ENCODE measurements at places on chromosomes 7 and 10.

GRCh38 chr7:122311050-122311700 is 6.6 kb upstream of the FEZF1 start:
- DNase-seq: no peak

DNA sequence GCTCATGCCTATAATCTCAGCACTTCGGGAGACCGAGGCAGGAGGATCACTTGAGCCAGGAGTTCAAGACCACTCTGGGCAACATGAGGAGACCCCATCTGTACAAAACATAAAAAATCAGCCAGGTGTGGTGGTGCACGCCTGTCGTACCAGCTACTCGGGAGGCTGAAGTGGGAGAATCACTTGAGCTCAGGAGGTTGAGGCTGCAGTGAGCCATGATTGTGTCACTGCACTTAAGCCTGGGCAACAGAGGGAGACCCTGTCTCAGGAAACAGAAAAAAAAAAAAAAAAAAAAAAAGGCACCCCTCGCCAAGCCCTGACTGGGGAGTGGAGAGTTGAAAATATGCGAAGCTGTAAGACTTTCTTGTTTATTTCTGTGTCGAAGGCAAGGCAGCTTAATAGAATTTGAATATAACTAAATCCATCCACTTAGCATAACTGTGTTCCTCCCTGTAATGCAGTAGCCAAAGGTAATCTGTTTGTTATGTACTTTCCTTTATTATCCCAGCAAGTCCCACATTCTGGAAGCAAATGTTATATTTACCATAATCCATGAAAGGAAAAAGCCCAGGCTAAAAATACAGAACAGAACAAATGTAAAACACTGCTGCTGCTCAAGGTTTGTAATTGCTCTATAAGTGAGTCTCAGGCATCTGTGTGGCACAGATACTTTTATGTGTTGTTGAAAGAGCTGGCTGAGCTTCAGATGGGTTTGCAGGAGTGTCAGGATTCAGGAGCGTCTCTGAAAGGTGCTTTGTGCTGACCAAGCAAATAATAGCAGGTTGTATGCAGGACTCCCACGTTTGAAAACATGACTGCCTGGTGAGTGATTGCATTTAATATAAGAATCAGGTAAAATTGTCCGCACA is 127.2 kb downstream of the CELF2 start:
- peak; percentile 86 for DNase-seq

DNA sequence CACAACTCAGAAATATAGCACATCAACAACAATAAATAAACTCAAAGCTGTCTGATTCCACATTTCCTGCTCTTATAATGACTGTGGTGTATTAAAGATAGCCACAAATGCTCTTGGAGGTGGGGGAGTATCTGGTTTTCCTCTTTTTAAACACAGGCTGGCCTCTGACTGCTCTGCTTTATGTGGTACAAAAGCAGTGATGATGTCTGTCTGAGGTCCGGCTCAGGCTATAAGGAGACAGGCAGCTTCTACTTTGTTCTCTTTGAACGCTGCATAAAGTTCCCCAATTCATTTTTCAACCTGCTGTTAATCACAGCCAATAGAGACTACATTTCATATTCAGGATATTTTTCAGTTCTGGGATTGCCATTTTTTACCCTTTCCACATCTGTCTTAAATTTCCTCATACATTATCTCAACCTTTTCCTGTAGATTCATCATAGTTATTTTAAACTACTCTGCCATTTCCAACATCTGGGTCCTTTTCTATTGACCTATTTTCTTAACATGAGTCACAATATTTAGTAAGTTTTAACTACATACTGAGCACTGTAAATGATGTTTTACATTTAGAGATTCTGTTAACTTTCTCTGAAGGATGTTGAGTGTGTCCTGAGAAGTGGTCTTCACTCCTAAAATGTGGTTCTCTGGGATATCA is 64.9 kb downstream of the CRPPA start:
- no peak for DNase-seq

GRCh38 chr7:12685550-12685949 is 1.9 kb upstream of the ARL4A start:
- no peak for DNase-seq

GRCh38 chr10:72455889-72456595 is 101.3 kb upstream of the DNAJB12 start:
- no peak for DNase-seq

GRCh38 chr7:134737566-134738345 is 41.7 kb upstream of the CALD1 start:
- DNase-seq: no peak

- DNase-seq: no peak
These were observed 78.5 kb upstream of the LYZL1 start for GRCh38 chr10:29210266-29210868.

DNA sequence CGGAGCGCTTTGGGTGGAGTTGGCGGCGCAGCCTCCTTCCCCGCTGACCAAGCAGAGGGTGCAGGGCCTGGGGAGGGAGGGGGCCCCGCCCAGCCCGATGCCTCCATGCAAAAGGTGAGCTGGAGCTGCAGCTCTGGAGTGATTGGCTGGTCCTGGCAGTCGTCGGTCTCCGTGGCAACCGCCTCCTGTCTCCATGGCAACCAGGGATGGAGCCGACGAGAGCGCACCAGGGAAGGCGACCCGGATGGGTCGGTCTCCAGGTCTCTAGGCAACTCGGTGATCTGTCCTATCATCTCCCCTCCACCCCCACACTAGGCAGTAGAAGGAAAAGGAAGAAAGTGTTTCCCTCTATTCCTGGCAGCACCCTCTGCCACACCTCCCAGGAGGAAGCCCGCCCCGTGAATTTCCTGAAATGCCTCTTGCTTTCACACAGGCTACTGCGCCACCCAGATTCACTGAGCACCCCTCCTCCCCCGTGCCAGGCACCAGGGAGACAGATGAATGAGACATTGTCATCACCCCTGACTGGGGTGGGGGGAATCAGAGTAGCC is 647 bp upstream of the NACAD start:
- no peak for DNase-seq

DNA sequence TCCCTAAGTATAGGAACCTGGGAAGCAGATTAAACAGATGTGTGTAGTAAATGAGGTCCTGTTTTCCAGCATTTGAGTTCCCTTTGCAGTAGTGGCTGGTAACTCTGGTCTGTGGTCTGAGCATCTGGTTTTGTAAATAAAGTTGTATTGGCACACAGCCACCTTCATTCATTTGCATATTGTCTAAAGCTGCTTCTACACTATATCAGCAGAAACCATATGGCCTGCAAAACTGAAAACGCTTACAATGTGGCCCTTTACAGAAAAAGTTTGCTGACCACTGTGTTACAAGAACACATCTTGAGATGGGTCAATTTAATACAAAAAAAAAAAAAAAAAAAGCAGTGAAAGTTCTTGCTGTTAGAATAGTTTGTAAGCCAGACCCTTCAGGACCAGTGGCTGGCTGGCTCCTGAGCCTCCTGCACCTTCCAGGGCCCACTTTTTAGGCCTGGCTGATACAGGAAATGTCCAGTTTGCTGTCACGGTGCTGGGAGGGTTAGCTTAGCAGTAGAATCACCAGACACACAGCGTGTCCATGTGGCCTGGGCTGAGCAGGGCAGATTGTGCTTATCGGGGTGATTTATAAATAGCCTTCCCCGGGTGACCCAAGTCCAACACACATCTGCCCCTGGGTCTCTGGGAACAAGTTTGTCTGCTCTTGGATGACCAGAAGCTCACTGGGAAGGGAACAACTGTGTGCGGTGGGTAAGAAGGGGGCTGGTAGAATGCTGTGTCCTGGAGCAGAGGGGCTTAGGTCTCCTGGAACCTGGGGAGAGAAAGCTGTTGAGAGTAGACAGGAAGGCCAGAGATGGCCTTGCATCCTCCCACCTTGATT is 1.4 kb downstream of the C10orf71 start:
- peak; percentile 33 for DNase-seq

DNA sequence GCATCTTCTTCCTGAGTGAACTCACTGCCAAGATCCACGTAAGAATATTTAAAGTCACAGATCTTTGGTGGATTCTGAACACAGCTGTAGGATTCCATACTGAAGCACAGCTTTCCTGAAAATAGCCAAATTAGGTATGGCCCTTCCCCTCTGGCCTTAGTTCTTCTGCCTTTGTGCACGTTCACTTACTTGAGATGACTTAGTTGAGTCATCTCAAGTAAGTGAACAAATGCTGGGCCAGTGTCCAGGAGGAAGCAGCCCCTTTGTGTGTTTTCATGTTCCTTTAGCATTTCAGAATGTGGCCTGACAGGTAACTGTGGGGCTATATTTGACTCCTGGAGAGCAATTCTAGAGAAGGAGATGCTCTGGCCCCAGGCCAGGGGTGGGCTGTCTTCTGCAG is 51.5 kb downstream of the CCNY start:
- DNase-seq: no peak

DNA sequence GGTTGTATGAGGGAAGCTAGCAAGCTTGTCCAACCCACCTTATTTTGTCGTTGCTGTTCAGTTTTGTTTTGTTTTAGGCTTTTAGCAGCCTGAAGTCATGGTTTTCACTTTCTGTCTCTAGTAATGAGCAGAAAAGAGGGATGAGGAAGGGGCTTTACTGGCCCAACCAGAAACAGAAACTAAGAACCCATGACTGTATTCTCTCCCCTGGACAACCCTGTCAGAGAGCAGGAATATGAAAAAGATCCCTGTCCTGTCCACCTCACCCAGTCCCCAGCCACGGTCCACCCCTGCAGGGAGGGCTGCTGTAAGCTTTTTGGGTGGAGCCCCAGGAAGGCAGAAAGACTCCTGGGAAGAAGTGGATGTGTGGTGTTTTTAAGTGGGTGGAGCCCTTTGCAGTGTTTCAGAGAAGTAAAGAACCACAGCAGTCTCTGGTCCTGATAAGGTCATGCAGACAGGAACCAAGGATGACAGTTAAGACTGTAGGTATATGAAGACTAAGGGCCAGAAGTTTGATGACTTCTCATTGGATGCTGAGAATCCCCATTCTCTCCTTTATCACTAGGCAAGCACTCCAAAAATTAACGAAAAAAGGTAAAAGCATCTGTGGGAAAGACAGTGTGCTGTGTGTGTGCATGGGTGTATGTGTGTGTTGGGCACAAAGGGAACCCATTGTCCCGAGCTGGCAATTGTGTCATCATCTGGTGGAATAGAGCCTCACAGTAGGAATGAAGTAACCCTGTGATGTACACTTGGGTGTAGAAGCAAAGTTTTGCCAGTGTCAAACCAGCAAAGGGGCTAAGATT is 13.8 kb downstream of the MRPL32 start:
- DNase-seq: no peak

DNA sequence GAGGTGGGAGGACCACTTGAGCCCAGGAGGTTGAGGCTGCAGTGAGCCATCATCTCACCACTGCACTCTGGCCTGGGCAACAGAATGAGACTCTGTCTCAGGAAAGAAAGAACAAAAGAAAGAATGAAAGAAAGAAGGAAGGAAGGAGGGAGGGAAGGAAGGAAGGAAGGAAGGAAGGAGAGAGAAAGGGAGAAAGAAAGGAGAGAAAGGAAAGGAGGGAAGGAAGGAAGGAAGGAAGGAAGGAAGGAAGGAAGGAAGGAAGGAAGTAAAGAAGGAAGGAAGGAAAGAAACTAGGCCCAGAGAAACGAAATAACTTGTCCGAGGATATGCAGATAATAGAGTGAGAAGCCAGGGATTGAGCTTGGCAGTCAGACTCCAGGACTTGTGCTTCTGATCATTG is 102.1 kb downstream of the SKIDA1 start:
- no peak for DNase-seq

DNA sequence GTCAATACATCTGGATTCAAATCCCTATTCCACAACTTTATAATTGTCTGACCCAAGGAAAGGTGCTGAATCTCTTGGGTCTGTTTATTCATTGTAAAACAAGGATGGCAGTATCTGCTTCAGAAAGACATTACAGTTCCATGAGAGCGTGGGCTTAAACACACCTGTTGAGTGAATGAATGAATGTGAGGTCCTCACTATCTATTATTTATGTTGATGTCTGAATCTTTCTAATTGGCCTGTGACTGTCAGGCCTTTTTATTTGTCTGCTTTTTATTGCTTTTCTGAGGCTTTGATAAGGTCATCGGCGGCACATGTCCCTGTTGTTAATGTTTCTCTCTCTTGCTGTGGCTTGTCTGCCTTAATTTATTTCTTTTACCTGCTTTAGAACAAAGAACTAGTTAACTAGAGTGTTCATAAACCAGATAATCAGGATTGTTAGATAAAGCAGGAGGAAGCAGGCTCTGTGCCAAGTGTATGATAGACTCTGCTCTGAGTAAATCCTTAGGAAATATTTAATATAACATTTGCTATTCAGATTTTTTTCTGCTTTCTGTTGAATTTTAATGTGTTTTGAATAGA is 42.3 kb upstream of the CYCS start:
- no peak for DNase-seq

DNA sequence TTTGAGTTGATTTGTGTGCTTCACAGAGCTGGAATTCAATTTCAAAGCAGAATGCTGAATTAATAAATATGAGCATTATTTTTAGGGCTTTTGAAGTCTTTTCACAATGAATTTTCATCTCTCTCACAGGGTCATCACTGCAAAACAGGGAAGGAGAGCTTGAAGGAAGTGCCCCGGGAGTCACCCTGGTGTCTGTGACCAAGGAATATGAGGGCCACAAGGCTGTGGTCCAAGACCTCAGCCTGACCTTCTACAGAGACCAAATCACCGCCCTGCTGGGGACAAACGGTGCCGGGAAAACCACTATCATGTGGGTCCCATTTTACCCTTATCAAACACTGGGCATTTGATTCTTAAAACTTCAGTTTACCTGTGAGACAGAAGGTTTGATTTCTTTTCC is 217.7 kb downstream of the ABCA13 start:
- no peak for DNase-seq

DNA sequence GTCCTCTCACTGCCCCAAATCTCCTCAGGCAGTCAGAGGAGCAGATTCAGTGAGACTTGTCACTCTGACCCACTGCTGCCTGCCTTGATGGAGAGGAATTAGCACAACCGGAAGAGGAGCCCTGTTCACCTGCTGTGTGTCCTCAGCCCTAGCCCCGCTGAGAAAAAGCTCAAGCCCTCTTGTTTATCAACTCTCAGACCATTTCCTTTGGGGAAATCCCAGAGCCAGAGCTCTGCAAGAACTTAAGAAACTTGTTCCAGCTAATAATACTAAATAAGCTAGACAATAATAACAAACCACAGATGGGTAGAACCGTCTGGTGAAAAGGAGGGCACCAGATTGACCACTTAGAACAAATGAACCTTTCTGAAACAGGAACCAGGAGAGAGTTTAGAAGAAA is 37.7 kb upstream of the ITGB1 start:
- no peak for DNase-seq

GRCh38 chr10:77498829-77499228 is 138.8 kb downstream of the KCNMA1 start:
- DNase-seq: no peak

Measured in NCI-H526 treated with DMSO at 0.1 percent for 48 hours (cell line).